ENCODE measurements at places on chromosomes 1 and 21.

- DNase-seq, result no peak
Measured at GRCh38 chr1:12426030-12426429, 192.0 kb downstream of the DHRS3 start.

GRCh38 chr1:244730153-244730933 lies 77.4 kb downstream of the DESI2 start:
- no peak for DNase-seq

GRCh38 chr1:235906436-235906835 lies 39.7 kb upstream of the LYST start:
- DNase-seq, result no peak

GRCh38 chr1:1034439-1034781 lies 14.5 kb downstream of the AGRN start:
- DNase-seq, result no peak

DNA sequence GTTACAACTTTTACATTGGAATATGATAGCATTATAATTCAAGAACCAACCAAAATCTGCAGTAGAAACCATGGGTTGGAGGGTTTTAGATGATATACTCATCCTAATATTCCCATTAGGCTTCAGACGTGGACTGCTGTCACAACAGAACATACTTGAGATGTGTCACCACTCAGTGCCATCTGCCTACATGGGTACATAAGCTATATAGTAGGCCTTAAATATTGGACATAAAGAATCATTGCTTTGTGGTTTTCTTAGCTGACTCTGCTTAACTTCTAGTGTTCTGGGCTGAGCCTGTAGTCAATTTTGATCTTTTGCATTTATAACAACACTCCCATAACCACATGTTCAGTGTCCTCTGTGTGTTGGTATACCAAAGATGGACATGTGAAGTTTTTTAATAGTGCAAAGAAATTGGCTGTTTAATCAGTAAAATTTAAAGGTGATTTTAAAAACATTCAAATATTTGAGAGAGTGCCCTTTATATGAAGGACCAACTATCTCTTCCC lies 14.2 kb downstream of the RAP1A start:
- DNase-seq, result no peak

DNA sequence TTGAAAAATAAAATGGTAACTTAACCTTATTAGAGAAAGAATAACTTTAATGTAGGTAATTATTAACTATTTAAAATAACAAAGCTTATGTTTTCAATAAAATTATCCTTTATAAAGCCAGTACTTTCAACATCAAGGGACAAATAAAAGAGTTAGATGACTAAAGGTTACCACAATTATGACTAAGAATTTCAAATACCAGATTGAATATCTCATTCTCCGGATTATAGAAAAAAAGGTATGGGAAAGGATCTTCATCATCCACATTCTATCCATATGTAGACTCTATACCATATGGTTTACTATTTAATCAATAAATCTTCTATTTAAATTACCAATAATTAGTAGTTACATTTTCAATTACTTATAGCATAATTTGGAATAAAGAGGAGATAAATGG lies 62.8 kb downstream of the TOR3A start:
- DNase-seq, result no peak

DNA sequence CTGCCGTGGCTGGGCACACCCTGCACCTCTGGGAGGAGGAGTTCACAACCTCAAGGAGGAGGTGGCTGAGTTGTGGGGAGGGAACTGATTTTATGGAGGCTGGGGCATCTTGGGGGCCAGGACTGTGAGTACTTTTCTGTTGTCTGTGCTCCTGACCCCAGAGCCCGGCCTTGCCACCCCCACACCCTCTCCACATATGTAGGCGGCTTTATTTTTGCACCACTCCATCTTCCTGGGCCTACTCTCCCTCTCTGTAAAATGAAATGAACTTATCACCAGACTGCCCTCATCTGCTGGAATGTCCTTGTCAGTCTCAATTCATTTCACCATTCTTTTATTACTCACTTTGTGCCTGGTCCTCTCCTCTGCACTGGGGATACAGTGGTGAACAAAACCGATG lies 12.8 kb downstream of the FOXD2 start:
- DNase-seq, result no peak

DNA sequence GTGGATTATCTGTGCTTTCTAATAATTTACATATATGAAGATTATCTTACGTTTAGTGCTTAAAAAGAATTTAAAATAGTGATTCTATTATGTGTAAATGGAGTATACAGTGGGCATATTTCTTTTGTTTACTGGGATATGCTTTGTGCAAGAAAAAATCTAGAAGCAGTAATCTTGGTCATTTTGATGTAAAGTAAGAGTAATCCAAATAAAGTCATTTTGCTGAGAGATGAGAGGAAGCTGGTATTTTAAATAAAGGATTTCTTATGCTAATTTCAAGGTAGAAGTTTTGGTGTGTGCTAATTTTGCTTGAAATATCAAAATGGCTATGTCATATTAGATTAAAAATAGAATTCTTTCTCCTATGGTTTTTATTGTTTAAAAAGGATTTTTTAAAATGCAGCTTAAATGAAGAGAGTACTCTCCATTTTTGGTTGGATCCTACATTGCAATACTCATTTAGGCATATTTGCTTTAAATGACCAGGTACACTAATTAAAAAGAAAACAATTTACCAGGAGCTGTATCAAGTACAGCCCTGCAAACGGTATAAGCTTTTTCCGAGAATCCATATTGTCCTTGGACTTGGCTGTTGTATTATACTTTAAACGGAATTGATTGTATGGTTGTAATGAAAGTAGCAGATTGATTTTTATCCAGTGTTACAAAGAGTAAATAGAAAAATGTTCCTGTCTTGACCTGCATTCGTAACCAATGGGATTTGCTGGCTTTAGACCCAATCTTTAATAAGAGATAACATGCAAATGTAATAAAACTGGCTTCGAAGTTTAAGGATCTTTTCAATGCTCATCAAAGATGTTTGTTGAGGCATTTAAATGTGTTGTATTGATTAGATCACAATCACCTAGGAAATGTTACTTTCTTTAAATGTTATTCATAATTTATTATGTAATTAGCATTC lies 574.7 kb downstream of the USP25 start:
- DNase-seq, result no peak

GRCh38 chr1:198656500-198656932 lies 17.7 kb downstream of the PTPRC start:
- DNase-seq, result peak; percentile 82

DNA sequence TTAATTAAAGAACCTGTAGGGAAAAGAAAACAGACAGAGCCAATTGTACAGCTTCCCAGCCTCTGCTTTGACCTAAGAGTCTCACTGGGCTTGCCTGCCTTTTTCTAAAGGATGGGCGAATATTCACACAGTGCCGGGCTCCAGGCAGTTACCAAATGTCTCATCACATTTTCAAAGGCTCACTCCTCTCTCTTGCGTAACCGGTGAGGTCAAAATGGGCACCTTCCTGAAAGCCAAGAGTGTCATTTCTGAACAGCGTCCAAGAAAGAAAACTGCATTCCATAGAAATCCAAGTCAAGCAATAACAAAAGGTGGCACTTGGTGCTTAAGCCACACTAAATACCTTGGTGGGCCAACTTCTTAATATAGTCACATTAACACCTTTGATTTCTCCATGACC lies 710 bp upstream of the PALMD start:
- no peak for DNase-seq

- DNase-seq, result no peak
Measured at GRCh38 chr1:87888446-87888845, 559.8 kb downstream of the LMO4 start.

GRCh38 chr1:101295209-101295608 lies 58.4 kb downstream of the S1PR1 start:
- DNase-seq, result peak; percentile 61

GRCh38 chr21:38499296-38499695 lies 1.0 kb upstream of the ERG start:
- no peak for DNase-seq

DNA sequence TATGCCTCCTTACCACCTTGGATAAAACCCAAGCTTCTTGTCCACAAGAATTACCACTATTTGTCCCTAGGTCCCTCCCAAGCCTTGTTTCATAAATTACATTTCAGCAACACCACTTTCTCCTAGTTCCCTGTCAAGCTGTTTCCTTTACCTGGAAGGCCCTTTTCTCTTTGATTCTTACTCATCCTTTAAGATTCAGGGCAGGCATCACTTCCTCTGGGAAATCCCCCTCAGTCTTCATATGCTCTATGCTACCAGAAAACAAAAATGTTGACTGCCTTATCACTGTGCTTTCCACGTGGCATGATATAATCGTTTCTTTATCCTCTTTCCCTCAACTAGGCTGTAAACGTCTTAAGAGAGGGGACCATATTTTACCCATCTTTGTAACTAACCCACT lies 102.7 kb downstream of the LYST start:
- DNase-seq, result peak; percentile 8

DNA sequence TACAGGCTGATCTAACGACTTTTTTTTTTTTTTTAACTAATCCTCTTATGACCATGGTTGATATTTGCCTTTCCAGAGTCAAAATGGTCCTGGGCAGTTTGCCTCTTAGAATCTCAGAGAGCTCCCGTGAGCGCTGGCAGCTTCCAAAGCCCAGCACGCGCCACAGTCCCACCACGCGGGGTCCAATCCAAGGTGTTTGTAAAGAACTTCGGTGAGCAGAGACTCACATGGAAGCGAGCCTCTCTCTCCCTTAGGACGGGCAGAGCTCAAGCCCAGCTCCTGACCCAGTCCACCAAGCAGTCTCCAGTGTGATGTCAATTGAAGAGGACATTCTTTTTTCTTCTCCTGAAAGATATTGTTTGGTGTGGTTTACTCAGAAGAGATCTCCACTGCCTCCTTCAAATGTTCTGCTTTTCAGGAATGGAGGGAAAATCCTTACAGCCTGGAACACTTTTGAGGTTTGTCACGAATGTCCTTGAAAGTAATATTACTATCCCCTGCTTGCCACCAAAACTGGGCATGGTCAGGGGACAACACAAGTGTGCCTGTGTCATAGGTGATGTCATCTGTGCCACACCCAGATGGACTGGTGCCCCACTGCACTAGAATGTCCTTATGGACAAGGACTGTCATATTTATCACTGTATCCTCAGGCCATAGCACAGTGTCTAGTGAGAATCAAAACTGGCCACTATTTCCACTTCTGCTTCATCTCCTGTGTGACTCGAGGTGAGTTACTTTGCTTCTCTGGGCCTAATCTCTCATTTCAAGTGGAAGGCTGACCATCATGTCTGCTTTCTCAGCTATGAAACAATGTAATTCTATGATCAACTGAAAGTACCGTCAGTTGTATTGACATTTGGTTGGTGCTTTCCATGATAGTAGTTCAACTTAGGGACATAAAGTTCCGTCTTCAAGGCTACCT lies 97.4 kb upstream of the EDEM3 start:
- DNase-seq, result no peak

DNA sequence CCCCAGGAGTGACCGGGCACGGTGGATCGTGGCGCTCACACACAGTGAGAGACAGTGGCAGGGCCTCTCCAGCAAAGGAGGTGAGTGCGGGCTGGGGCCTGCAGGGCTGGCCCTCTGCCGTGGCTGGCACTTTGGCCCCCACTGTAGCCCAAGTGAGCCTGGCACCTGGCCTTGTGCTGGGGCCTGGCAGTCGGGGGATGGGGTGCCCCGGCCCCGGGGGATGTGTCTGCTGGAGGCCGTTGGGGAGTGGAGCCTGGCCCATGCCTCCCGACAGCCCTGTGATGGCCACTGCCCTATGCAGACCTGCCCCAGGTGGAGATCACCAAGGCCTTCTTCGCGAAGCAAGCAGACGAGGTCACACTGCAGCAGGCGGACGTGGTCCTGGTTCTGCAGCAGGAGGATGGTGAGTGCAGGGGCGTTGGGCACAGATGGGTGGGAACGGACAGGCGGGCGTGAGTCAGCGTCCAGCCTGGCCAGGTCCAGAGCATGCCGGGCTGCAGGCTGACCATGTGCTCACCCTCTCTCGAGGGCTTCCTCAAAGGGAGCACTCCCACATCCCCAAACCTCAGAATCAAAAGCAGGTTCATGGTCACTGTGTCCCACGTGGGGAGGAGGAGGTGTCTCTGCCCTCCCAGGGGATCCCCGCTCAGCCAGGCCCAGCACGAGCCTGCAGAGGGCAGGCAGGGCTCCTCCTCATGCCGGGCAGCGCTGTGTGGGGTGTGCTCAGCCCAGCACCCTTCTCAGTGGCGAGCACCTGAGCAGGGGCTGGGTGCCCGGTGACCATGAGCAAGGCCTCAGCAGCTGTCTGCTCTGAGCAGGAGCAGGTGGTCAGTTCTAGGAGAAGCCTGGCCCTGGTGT lies 25.3 kb downstream of the ARHGEF16 start:
- no peak for DNase-seq

DNA sequence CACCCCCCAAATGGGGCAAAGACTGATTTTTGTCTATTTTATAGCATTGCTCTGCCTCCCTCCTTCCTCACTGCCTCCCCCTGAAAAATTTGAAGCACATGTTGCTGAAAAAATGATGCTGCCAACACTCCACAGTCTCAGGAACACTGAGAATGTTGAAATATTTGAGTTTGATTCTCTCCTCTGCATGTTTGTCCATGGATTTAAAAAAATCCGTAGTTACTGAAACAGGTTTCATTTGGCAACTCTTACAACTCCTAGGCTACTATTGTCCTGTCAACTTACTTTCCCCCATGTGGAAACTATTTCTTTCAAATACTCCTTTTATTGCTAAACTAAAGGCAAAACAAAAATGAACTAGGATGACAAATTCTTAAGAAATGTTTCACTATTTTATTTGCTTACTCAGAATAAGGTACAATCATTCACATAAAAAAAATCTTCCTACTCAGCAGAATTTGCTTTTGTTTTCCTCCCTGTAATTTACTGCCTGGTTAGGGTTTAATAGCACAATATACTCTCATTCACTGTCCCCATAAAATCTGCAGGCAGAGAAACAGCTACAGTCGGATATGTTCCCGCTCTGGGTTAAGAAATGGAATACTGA lies 50.2 kb downstream of the C21orf91 start:
- DNase-seq, result no peak

GRCh38 chr1:89935235-89935634 lies 59.7 kb upstream of the ZNF326 start:
- DNase-seq, result no peak

GRCh38 chr1:15476927-15477326 lies 1.0 kb downstream of the CELA2B start:
- DNase-seq, result no peak

DNA sequence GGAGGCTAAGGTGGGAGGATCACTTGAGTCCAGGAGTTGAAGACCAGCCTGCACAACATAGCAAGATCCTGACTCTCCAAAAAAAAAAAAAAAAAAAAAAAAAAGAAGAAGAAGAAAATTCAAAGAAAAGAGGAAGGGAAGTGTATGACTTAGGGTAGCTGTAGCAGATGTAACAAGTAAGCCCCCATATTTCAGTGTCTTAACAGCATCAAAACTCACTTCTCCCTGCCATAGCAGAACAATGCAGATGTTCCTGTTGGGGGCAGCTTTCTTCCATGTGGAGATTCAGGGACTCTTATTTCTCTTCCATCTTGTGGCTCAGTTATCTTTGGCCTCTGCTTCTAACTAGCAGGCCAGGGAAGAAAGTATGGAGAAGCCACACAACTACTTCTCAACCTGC lies 10.2 kb upstream of the PTGFRN start:
- DNase-seq, result no peak

GRCh38 chr1:119052267-119052666 lies 64.1 kb upstream of the TBX15 start:
- DNase-seq, result no peak
